ENCODE measurements at places on chromosomes 2 and 18. TPM values are rescaled to one million over a fixed set of nuclear protein-coding genes. Genes with fewer than 3 reads are reported as not detected.

GRCh38 chr2:150732064-150732463 is 244.6 kb upstream of the RND3 start:
- no peak for DNase-seq

DNA sequence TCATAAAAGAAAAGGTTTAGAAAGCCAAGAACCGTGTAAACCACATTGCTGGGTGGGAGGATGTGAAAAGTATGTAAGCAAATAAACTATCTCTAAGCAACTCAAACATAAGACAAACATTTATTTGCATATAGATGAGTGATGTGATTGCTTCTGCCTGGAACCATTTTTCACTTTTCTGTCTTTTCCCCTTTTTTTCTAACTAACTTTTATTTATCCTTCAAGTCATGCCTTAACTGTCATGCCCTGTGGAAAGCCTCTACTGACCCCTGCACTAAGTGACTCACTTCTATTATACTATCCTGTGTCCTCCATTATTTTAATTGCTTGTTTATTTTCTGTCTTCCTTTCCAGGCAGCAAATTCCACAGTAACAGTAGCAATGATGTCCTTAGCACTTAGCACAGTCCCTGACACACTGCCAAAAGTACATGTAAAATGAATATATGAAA is 87.5 kb upstream of the CTAGE1 start:
- no peak for DNase-seq

GRCh38 chr2:163768881-163769695 is 33.3 kb upstream of the FIGN start:
- DNase-seq = no peak

- DNase-seq = peak; percentile 18
Measured at GRCh38 chr18:23784832-23785245, 95.6 kb downstream of the LAMA3 start.

DNA sequence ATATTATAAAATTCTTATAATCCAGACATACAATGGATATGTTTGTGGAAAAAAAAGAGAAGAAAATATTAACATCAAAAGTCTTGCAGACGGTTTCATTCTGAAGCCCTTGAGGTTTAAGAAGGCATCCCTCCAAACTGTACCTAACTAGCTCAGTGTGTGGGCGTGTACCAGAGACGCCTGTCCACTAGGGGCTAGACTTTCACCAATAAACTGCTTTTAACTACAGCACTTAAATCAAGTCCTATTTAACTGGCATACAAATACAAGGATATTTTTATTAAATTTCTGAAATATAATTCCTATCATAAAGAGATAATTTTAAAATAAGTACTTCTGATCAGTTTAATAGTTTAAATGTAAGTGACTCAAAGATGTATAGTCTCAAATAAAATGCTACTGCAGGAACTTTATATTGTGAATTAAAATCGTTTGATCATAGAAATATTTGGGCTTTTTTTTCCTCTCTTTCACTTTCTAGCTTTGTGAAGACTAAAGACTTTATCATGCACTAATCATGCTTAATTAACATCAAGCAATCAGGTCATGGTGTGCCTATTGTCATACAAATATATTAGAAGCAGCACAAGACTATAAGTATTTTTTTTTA is 437.7 kb downstream of the SATB2 start:
- peak; percentile 46 for DNase-seq

DNA sequence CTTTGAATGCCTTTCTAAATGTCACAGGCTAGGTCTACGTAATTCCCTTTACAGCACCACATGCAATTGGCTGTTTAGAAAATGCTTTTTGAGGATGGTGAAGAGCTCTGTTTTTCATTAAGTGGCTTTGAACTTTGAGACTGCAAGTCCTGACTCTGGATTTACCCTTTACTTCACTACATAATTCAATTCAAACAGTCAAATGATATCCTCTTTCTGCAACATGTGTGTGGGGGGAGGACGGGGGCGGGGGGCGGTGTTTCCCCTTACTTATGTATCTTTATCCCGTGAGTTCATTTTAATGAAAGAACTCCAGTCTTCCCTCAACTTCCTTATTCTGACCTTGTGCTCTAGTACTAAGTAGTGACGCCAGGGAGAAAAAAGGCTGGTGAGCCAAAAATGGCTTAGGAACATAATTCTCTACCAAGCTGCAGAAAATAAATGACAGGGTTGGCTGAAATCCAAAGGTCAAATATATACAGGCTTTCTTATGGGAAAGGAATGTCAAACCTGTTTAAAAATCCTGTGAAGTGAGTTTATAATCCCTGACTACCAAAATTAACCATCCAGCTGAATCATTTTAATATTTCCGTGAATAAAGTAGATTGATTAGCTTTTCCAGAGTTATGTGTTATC is 119.6 kb downstream of the SLC8A1 start:
- DNase-seq = peak; percentile 33

- no peak for DNase-seq
Measured at GRCh38 chr18:11728249-11728648, 39.2 kb downstream of the GNAL start.

DNA sequence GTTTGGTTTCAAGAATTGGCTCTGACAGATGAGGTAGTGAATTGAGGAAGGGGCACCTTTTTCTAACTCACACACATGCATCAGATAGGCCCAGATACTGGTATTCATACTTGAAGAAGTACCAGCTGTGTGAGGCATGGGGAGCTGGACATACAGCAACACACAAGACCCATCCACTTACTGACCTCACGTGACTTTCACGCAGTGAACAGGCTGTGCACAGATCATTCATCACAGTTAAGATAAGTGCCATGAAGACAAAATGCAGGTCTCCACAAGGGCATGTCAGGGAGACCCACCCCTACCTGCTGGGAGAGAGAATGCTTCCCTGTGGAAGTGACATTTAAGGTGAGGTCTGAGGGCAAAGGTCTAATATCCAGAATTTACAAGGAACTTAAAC is 38.6 kb downstream of the SP110 start:
- no peak for DNase-seq

GRCh38 chr2:240790370-240791220 is 29.4 kb downstream of the KIF1A start:
- no peak for DNase-seq

DNA sequence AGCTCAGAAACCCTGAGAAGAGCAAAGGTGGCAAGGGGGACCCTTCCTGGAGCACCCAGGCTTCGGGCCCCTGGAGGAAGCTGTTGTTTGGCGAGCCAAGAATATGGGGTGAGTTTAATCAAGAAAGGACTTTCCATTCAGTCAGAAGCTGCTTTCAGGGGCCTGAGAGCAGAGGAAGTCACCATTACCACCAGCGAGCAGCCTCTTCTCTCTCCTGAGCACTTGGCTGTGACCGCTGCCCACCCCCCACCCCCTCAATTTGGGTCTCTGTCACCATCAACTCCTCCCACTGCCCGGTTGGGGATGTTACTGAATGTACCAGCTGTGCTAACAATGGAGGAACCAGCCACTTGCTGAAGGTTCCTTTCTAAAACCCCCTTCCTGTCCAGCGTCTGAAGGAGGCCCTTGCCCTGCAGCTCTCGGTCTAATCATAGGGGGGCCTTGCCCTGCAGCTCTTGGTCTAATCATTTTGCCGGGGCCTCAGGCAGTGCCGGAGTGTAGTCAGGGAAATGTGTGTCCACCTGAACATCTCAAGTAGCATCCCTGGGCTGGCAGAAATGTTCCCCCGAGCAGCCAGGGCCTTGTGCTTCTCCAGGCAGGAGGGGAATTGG is 943 bp downstream of the INPP5D start:
- DNase-seq = no peak

- no peak for DNase-seq
Measured at GRCh38 chr18:10121028-10121427, 207.2 kb downstream of the VAPA start.

GRCh38 chr2:239292959-239293774 is 107.7 kb downstream of the HDAC4 start:
- DNase-seq = no peak

DNA sequence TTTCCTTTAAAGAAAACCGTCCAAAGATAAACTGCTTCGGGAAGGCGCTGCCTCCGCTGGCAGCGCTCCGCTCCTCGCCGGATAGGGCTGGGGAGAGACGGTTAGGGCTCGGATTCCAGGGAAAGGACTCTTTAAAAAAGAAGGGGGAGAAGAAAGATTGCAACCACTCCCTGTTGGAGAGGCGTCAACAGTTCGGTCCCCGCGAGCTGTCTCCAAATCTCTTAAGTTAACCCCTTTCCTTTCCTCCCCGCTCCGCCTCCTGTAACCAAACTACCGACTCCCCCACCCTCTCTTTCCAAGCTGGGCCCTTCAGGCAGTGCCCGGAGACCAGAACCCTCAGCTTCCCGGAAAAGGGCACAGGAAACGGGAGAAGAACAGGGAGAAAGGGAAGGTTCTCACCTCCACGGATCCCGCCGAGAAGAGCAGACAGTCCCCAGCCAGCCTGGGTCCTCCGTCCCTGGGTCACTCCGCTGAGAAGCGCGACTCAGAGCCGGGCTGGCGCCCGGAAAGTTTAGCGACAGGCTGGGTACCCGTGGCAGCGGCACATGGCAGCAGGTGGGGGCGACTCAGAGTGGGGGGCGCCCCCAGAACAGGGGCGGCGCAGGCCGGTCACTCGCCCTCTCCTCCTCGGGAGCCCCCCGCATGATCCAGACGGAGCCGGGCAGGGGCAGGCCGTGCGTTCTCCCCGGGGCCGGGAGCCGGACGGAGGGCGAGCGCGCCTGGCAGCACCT is 675 bp downstream of the FZD5 start:
- DNase-seq = peak; percentile 43

Gene ALK
- not detected for total RNA-seq

Gene NRBP1
- 60.5 TPM for total RNA-seq

Gene ST8SIA3
- not detected for total RNA-seq

Gene SLC5A7
- total RNA-seq = not detected

Gene CYTIP
- total RNA-seq = not detected

Gene IL1R2
- total RNA-seq = 0.34 TPM
